ENCODE measurements at places on chromosomes 1 and 21.
A peak's percentile ranks its signal among the peaks of the same experiment; 100 is the strongest.

DNA sequence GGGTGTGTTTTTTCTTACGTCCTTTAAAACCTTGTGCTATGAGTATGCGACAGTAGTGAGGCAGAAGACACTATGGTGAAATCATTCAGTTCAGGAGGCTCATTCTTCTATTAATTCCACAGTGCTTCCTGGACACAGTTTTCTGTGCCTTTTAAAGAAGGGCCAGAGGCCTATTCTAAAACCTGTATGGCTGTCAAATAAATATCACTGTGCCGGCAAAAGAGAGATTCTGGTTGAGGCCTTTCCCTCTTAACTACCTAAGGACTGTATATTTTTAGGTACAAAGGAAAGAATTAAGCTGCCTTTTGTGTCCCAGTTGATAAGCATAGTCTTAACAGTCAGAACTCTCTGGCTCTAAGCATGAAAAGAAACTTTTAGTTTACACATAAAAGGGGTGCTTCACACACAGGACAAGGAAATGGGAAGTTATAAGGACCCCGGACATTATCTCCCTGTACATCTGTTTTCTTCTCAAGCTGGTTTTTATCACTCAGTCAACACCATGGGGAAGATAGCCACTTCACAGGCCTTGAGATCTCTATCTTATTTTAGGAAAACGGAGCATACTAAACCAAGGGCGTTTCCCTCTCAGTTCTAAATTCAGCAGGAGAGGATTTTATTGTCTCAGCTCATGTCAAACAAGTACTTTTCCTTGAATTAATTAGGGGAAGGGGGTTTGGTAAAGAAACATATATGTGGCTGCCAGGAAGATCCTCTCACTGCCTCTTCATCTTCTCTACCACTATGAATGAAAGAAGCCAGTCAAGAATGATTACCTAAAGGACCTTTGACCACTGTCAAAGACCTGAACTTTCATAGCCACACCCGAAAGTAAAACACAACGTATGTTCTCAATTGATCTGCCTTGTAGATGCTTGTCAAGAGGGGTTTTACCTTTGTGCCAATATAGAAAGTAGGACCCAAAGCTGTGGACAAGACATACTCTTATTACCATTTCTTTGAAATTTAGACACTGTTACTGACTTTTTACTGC is 71.4 kb upstream of the HSPA13 start:
- DNase-seq, result no peak

- peak; percentile 17 for DNase-seq
Measured at GRCh38 chr1:212466898-212467650, 34.4 kb downstream of the NENF start.

- no peak for DNase-seq
Measured at GRCh38 chr1:23403038-23403336, 21.6 kb downstream of the TCEA3 start.

- no peak for DNase-seq
Measured at GRCh38 chr21:41803316-41803715, 36.5 kb upstream of the RIPK4 start.
